DMS153 (cell line): ENCODE measurements at places on chromosomes 2 and 18.

DNA sequence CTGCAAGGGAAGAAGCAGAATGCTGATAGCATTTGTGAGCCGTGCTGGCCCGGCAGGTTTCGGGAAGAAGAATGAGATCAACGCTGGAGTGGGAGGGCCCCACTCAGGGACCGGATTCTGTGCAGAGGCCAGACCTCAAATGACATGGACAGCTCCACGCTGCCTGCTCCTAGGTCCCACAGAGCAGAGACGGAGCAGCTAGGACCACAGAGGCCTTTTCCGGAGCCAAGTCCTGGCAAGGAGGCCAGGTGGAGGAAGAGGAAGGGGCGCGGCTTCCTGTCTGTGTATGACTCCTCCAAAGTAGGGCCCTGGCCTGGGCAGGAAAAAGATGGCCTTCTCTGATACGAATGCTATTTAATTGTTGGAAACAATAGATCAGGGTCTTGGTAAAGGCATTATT lies 139.9 kb downstream of the LRRC30 start:
- no peak for DNase-seq

- no peak for DNase-seq
These were observed 34.2 kb upstream of the ACTR2 start for GRCh38 chr2:65193446-65193845.

GRCh38 chr18:67935638-67936037 lies 419.1 kb upstream of the DSEL start:
- DNase-seq = no peak

- DNase-seq = no peak
These were observed 278.4 kb upstream of the FIGN start for GRCh38 chr2:164014068-164014731.

- DNase-seq = no peak
These were observed 150.1 kb upstream of the CCDC150 start for GRCh38 chr2:196489371-196489770.

DNA sequence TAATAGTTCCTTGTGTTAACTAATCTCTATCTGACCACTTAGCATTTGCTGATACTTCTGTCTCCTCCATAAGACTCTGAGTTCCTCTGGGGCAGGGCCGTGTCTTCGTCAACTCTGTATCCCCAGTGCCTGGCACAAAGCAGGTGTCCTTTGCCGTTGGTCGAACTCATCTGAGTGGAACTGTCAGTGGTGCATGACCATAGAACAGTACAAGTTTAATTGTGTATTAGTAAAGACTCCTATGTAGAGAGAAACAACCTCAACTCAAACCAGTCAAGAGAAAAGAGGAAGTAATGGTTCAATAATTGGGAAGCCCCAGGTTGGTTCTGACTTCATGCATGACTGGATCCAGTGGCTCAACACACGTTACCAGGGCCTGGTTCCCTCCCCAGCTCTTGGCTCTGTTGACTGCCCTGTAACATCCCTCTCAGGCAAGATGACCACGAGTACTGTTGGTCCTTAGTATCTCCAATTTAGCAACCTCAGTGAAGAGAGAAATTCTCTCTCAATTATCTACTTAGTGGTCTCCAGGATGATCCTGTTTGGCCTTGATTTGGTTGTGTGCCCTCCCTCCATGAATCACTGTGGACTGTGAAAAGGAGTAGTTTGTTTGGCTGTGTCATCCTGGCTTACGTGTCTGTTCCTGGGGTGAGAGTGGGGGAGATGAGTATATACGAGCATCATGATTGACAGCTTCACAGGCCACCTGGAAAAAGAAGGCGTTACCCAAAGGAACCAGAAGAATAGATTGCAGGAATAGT lies 58.5 kb upstream of the MSH6 start:
- DNase-seq = no peak

GRCh38 chr18:68035774-68036522 lies 519.4 kb upstream of the DSEL start:
- no peak for DNase-seq

- DNase-seq = no peak
These were observed 731.7 kb upstream of the RAB6C start for GRCh38 chr2:129247751-129248150.

DNA sequence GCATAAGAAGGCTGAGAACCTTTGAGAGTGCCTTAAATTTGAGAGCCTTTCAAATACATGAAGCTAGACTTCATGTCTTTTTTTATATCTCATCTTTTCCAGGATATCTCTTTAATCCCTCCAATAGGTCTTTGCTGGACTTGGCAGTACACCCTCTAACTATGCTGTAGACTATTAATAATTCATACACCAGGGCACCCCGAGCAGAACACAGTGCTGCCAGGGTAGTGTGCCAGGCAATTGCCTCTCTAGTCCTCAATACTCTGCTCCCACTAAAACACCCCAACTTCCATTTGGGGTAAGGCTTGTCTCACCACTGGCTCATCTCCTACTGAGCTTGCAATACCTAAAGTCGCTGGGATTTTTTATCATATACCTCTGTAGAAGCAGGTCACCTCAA lies 80.8 kb downstream of the VIT start:
- no peak for DNase-seq

GRCh38 chr18:62989195-62989594 lies 273.9 kb downstream of the PHLPP1 start:
- no peak for DNase-seq

DNA sequence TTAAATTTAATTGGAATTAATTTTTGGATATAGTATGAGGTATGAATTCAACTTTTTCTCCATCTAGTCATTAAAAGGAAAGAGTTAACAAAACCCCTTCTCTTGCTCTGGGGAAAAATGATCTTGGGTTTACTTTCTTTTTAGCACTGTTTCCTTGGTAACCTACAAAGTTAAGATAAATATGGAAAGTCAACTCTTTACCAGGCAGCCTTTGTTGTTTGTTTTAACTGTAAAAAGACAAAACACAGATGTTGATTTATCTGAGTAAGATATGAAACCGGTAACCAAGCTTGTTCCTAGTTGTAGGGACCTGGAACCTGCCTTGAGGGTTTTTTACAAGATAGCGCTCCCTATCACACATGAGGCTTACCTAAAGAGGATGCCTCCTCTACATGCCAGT lies 10.1 kb upstream of the SANBR start:
- DNase-seq = no peak

DNA sequence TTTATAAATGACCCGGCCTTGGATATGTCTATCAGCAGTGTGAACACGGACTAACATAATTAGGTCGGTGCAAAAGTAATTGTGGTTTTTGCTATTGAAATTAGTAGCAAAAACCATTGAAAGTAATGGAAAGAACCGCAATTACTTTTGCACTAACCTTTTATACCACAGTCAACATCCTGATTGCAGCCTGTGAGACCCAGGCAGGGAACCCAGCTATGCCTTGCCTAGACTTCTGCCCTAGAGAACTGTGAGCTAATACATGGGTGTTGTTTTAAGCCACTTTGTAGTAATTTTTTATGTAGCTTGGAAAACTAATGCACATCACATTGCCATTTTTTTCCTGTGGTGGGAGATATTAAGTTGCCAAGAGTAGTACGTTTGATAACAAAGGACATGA lies 120.7 kb downstream of the SCG2 start:
- no peak for DNase-seq

GRCh38 chr2:121890041-121890440 lies 134.6 kb downstream of the TSN start:
- DNase-seq = no peak

DNA sequence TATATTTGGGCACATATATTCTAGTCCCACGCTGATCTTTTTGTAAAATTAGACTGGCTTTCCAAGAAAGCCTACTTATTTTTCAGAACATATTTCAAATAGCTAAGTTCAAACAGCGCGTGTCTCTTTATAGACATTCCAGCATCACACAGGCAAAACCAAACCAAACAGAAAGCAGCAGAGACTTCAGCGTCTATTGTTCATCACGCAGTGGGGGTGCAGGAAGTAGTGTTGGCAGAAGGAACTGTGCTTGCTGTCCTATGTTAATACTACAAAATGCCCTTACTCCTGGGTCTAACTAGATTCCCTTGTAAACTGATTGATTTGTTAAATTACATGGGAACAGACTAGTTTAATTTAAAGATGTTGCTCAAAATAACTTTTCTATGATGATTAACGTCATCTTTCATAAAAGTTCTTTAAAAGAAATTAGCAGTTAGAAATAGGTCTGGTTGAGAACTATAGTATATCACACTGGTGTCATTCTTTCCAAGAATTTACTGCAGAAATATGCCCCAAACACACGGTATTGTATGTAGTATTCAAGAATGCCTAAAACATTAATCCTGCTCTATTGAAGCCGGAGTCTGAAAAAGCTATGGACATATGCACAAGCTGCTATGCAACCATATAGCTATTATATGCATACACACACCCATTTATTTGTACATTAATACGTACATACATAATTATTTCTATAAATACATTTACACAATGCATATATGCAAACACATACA lies 436.3 kb downstream of the CBLN2 start:
- DNase-seq = peak; percentile 57

- no peak for DNase-seq
These were observed 72.7 kb upstream of the LCLAT1 start for GRCh38 chr2:30374380-30374779.

GRCh38 chr2:196284144-196284844 lies 112.9 kb upstream of the STK17B start:
- DNase-seq = no peak

GRCh38 chr2:6011921-6012320 lies 319.7 kb downstream of the SOX11 start:
- DNase-seq = no peak

- no peak for DNase-seq
These were observed 257.0 kb downstream of the MREG start for GRCh38 chr2:215756346-215756730.

DNA sequence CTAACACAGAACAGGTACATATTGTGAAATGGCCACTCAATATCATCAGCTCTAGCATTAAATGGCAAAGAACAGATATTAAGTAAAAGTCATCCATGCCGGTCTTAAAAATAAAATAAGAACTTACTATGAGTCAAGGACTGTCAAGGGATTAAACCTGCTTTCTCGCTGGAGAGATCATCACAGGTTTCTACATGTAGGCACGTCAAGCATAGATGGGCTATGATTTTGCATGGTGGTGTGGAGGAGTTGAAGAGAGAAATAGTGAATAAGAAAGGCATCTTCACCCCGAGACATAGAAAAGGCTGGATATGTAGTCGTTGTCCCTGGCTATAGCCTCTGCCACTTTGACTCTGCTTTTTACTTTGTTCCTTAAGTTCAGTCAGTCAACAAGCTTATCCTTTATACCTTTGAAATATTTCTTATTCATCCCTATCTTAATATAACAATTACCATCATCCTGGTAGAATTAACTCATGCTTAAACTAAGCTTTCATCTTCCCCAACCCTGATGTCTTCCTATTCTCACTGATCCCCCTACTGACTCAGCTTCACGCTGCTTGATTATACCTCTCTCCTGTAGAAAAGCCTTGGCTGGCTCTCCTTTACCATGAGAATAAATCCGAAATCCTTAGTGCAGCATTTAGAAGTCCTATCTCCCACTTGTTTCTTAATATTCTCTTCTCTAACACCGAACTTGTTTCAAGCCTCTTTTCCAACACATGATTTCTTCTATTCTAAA lies 42.5 kb downstream of the DSC3 start:
- no peak for DNase-seq

- no peak for DNase-seq
These were observed 61.2 kb upstream of the ATL2 start for GRCh38 chr2:38438133-38438882.

GRCh38 chr2:207333599-207334300 lies 168.0 kb upstream of the KLF7 start:
- DNase-seq = no peak

GRCh38 chr2:31060397-31060796 lies 77.8 kb downstream of the GALNT14 start:
- DNase-seq = peak; percentile 47

- DNase-seq = no peak
These were observed 33.2 kb upstream of the FHL2 start for GRCh38 chr2:105432044-105432399.

GRCh38 chr18:61946449-61946848 lies 53.6 kb upstream of the RNF152 start:
- no peak for DNase-seq
